Caki2 (cell line): ENCODE measurements at places on chromosomes 2 and 18. TPM values are rescaled to one million over a fixed set of nuclear protein-coding genes. Genes with fewer than 3 reads are reported as not detected.
A peak's percentile ranks its signal among the peaks of the same experiment; 100 is the strongest.

DNA sequence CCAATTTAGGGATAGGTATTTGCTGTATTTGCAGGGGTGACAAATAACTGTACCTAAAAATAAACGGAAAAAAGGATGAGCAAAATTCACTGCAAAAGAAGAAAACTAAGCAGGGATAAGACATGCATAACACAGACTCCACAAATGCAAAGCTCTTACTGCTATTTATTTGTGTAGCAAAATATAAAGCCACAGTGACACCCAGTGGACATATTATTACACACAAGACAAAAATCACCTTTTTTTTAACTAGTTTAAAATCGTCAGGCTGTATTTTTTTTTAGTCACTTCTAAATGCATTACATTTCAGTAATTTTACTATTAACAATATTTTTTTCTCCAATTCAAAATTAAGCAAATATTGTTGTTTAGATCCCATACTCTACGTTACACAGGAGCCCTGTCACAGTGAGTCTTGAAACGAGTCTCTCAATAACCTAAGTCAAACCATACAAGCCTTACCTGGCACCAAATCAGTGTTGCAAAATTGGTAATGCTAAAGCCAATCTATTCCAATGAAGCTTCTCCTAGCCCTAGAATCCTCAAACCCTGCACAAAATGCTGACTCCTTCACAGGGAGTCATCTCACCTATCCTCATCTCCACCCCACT is 23.7 kb downstream of the METTL4 start:
- peak; percentile 27 for DNase-seq

GRCh38 chr2:1598800-1599199 is 145.5 kb downstream of the PXDN start:
- DNase-seq, result no peak

DNA sequence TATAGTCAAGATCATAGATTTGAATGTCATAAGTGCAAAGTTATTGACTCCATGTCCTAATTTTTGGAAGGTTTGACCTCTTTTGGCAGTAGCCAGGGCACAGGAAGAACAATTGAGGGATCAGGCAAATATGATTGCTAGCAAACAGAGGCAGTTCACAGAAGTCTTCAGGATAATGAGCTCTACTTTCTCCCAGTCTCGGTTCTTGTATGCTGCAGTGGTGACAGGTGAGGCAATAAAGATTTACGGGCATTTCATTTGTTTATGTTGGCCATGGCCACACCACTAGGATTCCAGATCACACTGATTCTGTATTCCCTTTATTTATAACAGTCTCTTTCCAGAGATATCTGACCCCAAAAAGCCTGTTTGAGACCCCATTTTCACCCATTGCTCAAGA is 137.5 kb downstream of the UBR3 start:
- no peak for DNase-seq

- DNase-seq, result no peak
Measured at GRCh38 chr2:1979569-1979968, 235.3 kb upstream of the PXDN start.

DNA sequence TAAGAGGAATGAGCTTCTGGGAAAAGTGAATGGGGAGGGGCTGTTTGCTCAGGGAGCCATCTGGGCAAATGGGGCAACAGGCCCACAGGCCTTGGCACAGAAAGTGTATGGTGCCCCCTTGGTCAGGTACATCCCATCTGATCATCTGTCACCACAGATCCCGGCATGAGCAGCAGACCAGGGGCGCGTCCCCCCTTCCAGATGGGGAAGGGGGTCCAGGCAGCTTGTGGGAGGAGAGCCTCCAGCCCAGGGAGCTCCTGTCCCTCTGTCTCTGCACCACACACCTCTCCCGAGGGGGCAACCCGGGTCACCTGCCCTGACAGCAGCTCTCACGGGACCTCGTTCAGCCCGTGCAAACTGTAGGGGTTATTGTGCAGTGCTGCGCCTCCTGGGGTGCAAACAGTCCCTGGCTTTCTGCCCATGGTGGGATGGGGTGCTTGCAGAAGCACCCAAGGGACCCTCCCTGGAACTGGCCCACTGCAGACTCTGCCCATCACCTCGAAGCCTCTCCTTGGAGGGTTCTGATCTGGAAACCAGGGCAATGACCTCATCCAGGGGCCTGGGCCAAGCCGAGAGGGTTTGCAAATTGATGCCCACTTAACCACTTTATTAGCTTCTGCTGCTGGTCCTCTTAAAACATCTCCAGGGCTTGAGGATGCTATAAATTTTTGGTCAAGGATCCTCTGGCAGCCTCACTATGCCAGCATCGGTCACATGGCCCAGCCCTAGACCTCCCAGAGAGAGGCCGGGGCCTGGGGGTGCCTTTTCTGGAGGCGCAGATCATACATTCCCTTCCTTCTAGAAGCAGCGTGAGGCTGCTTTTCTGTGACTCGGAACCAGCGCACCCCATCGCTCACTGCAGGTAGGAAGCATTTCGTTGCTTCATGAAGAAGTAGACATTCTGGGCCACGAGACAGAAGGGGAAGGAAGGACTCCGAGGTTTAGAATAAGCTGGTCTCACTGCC is 7.6 kb upstream of the BOK start:
- no peak for DNase-seq

DNA sequence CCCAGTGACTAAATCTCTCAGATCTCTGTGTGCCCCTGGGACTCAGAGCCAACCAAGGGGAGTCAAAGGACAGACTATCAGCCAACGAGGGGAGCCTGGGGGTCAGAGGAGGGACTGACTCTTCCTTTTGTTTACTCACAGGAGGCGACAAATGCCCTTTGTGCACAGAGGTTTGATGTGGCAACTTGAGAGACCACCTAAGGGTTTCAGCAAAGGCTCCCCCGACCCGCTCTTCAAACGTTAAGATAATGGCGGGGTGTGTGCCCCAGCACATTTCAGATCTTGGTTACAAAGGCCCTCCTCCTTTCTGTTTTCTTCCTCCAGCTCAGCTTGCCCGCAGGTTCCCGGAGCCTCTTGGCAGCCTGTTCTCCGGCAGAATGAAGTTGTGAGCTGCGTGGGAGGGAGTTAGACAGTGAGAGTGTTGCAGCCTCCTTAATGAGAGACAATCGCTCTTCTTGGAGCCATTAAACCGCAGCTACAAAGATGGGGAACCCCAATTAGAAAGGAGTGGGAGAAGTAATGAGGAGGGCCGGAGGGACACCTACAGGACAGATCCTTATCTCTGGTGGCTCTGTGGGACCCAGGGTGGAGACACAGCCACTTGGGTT is 76.2 kb downstream of the KIAA2012 start:
- DNase-seq, result no peak

GRCh38 chr2:147683380-147683779 is 161.4 kb upstream of the ACVR2A start:
- no peak for DNase-seq

- no peak for DNase-seq
Measured at GRCh38 chr2:42547014-42547413, 21.4 kb upstream of the MTA3 start.

- DNase-seq, result no peak
Measured at GRCh38 chr2:234318361-234318760, 178.5 kb downstream of the ARL4C start.

GRCh38 chr2:160336635-160337034 is 136.6 kb upstream of the ITGB6 start:
- DNase-seq, result no peak

GRCh38 chr2:75238670-75239330 is 39.5 kb upstream of the TACR1 start:
- DNase-seq, result peak; percentile 57

DNA sequence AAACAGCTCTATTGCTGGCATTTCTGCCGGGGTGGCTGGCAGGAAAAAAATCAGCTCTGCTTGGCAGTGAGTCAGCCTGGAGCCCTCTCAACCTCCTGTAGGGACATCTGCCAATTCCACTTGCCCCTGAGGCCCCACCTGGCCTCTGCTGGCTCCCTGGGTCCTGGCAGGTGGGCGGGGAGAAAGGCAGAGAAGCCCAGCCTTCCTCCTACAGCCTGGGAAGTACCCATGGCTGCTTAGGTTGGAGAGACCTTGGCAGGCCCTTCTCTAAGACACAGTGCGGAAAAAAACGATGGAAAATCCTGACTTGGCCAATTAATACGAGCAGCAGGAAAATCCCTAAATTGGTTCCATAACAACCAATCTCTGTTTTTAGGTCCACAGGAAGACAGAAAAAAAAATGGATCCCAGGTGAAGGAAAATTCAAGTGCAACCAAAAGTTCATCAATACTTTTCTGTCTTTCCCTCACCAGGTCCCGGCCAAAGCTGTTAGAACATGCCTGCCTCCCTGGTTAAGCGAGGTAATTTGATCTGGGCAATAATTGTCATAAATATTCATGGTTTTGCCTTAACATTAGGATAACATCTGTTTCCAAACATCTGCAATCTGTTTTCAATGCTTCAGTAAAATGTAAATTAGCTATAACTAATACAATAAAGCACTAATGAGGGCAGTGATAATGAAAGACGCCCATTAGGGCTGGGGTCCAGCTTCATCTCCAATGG is 245.9 kb downstream of the TFCP2L1 start:
- DNase-seq, result peak; percentile 52

DNA sequence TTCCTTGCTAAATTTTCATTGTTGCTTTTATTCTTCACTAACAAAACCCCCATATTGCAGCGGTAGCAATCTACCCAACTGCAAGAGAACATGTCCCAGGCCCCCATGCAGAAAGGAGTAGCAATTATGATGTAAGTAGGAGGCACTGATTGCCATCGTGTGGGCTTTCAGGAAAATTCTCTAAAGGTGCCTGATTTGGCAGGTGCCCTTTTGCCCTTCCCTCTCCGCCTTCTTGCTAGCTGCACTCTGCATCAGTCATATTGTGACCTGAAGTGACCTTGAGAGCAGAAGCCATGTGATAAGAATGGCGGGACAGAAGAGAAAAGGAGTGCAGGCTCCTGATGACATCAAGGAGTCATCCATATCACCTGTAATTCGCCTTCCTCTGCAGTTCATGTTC is 112.1 kb downstream of the NCKAP5 start:
- DNase-seq, result no peak

DNA sequence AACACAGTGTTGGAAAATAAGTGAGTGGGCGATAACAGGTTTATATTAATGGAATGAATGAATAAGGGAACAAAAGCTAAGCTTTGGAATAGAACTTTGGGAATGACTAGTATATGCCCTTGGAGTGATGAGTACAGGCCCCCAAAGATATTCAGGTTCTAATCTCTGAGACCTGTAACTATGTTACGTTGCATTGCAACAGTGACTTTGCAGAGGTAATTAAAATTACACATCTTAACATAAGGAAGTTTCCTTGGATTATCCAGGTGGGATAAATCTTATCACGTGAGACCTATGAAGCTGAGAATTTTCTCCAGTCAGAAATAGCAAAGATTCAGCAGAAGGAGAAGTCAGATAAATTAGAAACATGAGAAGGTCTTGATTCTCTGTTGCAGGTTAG is 661.5 kb upstream of the LINC00305 start:
- DNase-seq, result no peak

DNA sequence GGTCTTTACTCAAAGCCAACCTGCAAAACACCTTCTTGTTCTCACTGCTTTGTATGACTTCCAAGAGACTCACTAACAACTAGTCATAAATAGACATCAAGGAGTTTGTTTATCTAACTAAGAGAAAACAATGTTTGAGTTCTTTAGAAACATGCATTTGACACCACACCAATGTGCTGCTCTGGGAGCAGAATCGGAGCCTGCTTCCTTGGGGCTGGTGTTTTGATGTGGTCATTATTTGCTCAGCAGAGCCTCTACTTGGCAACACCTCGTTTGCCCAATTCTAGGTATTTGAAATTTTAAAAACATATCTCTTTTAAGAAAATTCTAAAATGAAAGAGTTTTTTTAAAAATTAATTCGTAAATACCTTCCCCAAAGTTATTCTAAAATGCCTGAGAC is 167.5 kb downstream of the BCL2 start:
- no peak for DNase-seq

The DYNC1I2 gene
- total RNA-seq, result 111 and 124 TPM in 2 replicates

The CNTNAP5 gene
- total RNA-seq, result not detected in 2 replicates

The ASB3 gene
- 15.9 and 20.0 TPM in 2 replicates for total RNA-seq

The ADRA2B gene
- 0.32 TPM in 1 of 2 replicates, not detected in the other for total RNA-seq

The TUBB8B gene
- total RNA-seq, result not detected in 2 replicates

The OR6B2 gene
- not detected in 2 replicates for total RNA-seq

The REG1A gene
- total RNA-seq, result not detected in 2 replicates

The PLGLB2 gene
- total RNA-seq, result not detected in 2 replicates
